ENCODE measurements at places on chromosomes 13 and 19.

DNA sequence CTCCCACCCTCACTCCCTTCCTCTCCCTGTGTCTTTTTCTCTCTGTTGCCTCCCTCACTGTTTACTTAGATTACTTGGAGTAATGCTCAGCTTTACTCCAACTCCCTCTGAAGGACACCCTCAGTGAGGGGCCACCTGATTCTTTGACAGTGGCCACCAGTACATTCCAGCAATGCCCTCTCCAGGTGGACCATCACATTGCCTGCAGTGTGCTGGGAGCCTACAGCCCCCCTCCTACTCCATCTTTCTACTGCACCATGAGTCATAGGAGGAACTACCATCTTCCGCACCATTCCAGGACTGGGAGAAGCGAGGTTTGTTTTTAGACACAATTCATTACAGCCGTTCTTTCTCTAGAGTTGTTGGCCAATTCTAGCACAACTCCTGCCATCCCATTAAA is 96.6 kb upstream of the POSTN start:
- no peak for DNase-seq

DNA sequence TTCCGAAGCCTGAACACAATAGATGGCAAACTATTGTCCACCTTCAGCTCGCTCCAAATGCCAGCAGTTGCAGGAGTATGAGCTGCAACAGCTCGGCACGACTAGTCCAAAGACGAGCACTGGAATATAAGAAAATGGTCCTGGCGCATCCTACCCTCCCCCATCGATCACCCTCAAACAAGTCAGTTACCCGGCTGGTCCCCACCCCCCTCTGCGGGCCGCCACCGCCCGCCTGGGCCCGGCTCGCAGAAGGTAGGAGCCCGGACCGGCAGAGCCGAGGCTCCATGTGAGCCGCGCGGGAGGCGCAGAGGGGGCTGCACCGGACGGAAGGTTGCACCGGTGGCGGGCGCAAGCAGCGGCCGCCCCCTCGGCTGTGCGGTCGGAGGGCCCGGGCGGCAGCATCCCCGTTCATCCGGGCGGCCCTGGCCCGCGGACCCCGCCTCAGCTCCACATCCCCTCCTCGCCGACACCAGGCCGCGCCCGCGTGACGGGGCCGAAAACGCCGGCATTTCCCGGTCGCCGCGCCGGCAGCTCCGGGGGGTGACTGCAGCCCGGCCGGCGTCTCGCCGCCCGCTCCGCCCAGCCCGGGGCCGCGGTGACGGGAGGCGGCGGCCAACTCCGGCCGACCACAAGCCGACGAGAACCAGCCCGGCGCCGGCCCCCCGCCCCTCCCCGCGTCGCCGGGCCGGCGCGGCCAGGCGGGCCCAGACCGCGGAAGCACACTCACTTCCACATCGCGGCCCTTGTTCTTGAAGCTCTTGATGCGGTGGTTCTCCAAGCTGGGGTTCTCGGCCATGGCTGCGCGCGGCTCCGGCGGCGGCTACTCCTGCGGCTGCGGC is 552 bp downstream of the KPNA3 start:
- peak; percentile 71 for DNase-seq

- DNase-seq, result no peak
These were observed 1.3 kb downstream of the SIRT6 start for GRCh38 chr19:4181053-4181508.

DNA sequence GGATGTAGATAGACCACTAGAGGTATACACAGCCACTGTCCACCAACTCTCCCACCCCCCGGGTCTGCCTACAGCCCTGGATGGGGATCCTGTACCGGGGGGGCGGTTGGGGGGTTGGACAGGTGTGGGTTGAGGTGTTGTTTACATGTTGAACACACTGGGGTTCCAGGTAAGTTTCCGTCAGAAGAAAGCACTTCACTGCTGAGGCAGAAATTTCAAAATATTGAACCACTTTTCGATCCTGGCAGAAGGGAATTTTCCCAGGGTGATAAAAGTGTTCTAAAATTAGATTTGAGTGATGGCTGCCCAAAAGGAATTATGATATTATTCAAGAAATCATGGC is 6.6 kb upstream of the CEACAM16 start:
- no peak for DNase-seq

DNA sequence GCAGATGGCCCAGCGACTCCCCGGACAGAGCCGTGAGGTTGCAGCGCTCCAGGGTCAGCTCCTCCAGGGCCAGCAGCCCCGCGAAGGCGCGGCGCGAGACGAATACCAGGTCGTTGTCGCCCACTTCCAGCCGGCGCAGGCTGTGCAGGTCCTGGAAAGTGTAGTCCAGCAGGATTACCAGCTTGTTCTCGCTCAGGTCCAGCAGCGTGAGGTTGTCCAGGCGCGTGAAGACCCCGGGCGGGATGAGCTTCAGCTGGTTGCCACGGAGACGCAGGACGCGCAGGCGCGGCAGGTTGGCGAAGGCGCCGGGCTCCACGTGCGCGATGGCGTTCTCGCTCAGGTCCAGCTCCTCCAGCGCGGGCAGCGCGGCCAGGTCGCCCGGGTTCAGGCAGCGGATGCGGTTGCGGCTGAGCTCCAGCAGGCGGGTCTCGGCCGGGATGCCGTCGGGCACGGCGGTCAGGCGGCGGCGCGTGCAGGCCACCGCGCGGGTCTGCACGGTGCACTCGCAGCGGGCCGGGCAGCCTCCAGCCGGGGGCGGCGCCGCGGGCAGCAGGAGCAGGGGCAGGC is 9.3 kb upstream of the PEAK3 start:
- DNase-seq, result no peak

DNA sequence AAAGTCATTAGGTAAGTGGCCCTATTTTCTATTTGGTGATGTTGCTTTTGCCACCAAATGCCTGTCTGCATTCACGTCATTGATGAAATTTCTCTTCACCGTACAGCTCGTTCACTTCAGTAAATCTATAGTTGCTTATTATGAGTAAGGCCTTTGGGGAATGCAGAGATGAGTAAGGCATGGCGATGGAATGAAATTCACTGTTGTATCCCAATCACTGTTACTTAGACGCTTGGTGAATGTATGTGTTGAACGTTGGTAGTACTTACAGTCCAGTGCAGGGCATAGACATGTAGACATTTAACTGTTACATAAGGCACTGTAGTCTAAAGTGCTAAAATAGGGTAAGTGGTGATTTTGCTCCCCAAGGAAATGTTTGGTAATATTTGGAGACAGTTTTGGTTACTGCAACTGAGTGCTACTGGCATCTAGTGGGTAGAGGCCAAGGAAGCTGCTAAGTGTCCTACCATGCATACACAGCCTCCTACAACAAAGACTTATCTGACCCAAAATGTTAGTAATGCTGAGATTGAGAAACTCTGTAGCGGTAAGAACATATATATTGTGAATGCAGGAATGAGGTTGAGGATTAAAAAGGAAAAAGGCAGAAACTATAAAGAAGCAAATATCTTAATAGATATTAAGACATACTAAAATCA is 5.8 kb downstream of the AKAP11 start:
- DNase-seq, result no peak

DNA sequence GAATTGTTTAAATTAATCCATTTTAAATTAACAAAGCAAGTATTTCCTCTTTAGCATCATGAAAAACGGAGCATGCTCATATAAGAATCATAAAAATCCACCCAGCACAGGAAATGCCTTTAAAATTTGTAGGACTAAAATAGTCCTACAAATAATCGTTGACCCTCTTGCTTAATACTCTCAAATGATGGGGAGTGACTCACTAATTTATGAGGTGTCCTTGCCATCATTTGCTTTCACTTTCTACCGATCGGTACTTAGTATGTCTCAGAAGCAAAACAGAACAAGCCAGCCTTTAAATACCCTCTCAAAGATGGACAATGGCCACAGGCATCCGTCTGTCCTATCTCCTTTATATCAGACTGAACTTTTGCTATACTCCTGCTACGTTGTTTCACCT is 97.2 kb downstream of the SUCLA2 start:
- no peak for DNase-seq

GRCh38 chr19:33948651-33949335 is 152.1 kb downstream of the KCTD15 start:
- DNase-seq, result no peak

GRCh38 chr19:41541990-41542584 is 33.9 kb upstream of the CEACAM21 start:
- DNase-seq, result peak; percentile 83

DNA sequence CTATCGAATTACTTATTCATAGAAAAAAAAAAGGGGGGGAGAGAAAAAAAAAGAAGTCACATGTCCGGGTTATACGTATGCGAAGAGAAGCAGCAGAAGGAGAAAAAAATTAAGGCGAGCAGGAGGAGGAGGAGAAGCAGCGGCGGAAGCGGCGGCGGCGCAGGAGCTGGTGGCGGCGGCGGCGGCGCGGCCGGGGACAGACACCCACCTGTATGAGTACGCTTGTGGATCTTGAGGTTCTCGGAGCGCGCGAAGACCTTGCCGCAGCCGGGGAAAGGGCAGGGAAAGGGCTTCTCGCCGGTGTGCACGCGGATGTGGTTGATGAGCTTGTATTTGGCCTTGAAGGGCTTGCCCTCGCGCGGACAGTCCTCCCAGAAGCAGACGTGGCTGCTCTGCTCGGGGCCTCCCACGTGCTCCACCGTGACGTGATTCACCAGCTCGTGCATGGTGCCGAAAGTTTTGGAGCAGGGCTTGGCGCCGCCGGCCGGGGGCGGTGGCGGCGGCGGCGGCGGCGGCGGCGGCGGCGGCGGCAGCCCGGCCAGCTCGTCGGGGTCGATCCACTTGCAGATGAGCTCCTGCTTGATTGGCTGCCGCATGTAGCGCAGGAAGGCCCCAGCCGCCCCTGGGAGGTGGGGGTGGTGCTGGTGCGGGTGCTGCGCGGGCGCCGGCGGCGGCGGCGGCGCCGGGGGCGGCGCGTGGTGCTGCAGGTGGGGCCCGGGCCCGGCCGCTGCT is 1.5 kb downstream of the ZIC5 start:
- no peak for DNase-seq

- DNase-seq, result no peak
These were observed 137.5 kb downstream of the SIPA1L3 start for GRCh38 chr19:38044267-38045111.

GRCh38 chr19:38736036-38736412 is 8.2 kb downstream of the CAPN12 start:
- no peak for DNase-seq

All from suprapubic skin (tissue), 4 donors.